ENCODE measurements at places on chromosomes 2 and 18.

DNA sequence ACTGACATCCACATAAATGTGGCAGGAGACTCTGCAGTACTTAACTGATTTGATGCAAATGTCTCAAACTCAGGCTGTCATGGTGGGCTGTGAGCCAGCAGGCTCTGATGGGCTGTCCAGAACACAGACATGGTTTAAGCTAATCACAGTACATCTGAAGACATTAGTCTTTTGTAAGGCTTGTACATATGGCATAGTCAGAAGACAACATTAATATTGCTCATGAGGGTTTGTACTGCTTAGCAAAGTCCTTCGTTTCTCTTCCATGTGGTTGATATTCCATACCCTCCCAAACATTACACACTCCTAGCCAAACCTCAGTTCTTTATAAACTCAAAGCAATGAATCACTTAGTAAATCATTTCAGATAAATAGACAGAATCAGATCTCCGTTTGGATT is 330.6 kb downstream of the RND3 start:
- DNase-seq = no peak

DNA sequence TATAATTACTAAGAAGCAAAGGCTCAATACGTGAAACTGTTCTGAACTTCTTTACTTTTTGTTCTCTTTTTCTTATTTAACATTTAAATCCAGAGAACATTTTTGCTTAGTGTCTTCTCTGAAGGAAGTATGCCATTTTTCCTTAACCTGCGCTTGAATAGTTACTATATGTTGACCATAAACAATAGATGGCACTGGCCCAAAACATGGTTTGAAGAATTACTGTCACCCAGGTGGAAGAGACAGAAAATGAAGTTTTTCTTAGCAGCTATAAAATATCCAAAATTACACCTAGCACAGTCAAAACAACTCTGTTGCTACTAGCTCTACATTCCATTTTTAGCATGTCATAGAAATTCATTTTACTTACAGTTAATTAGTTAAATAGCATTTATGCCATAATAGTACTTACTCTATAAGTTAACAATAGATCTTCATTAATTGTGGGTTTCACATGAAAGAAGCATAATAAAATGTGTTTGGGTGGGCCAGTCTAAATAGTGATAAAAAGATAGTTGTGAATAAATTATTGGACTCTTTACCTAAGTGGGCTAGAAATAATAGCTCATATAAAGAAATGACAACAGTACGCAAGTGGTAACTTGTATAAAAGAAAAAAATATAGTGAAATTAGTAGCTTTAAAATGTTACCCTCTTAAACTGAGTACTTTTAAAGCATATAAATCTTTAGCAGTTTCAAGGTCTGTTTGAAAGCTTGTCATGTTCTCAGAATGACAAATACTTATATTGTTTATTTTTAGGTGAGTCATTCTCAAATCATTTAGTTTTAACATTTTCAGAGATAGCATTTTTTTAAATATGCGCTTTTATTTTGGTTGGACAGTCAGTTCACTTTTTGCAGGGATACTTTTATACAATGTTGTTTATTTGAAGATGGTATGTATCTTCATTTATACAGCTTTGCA is 3.7 kb downstream of the ETAA1 start:
- DNase-seq = no peak

- DNase-seq = no peak
Observed at GRCh38 chr2:10547663-10548376, 99.7 kb upstream of the ODC1 start.

DNA sequence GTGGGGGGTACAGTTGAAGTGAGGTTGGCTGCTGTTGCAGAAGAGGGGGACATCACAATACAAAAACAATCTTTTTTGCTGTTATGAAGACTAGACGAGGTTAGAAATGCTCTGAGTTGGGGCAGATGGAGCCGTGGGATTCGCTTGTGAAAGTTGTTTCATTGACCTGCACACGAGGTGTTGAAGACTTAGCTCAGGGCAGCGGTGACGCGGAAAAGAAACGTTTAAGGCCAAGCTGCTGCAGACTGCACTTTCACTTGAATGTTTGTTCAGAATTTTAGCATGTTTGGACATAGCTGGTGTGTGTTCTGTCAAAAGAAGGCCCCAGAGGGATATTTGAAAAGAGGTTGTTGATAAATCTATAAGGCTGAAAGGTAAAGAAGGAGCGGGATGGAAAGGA is 46.3 kb downstream of the MTCL1 start:
- no peak for DNase-seq

DNA sequence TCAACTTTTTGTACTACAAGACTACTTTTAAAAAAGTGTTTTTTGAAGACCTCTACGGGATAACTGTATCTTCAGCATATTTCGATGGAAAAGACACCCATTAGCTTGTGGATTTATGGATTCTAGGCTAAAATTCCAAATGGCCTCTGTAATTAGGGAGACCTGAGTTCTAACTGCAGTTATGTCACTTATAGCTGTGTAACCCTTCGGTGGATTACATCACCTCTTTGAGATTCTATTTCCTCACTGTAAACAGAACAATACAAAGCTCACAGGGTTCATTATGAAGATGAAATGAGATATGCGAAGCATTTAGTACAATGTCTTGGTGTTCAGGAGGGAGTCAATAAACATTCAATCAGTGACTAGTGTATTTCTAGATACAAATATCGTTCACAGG is 24.2 kb downstream of the LMAN2L start:
- DNase-seq = no peak

- DNase-seq = no peak
Observed at GRCh38 chr2:30862054-30862651, 54.9 kb upstream of the CAPN13 start.

- no peak for DNase-seq
Observed at GRCh38 chr18:48843162-48843561, 107.6 kb downstream of the SMAD7 start.

DNA sequence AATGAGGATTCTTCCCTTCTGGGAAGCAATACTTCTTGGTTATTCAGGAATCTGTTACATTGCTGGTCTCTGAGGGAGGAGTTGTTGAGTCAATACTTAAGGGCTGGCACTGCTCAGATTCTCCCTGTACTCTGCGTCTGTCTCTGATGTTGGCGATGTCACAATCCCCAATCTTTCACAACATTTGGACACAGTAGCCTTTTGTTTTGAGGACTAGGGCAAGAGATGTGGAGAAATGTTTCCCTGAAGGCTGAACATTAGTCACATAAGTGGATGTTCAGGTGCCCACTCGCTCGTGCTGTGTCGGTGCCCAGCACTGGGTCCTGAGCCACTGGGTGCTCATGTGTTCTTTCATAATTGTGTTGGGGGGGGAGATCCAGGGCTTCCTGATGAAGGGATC is 55.0 kb downstream of the MAPK4 start:
- no peak for DNase-seq

GRCh38 chr18:74868461-74868860 is 270.8 kb downstream of the ZNF407 start:
- DNase-seq = no peak

DNA sequence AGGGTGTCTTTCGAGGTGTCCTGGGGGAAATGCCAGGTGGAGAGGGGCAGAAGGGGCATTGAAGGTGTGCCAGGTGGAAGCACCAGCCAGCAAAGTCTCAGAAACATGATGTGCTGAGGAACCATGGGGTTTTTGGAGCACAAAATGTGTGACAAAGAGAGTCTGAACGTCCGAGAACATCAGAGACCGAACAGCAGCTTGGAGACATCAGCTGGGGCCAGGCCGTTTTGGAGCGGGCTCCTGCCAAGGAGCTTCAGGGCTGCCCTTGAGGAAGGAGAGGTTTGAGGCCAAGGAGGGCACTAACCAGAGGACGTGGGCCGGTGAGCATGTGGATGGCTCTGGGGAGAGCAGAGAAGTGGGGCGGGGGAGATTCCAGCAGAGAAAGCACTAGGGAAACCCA is 5.3 kb upstream of the MBP start:
- DNase-seq = no peak

DNA sequence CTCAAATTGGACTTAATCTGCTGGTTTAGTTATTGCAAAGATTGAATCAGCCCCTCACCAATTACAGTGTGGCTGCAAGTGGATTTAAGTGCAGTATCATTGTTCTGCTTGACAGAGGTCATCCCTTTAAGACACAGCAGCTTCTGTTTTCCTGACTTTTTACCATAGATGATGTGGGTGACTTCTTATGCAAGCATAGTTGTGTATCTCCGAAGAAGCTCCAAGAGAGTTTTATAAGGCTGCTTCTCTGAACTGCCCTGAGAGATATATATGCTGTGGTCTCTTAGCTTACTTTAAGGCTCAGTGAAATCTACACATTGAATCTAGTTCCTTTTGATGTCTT is 3.5 kb downstream of the TRIB2 start:
- DNase-seq = no peak

DNA sequence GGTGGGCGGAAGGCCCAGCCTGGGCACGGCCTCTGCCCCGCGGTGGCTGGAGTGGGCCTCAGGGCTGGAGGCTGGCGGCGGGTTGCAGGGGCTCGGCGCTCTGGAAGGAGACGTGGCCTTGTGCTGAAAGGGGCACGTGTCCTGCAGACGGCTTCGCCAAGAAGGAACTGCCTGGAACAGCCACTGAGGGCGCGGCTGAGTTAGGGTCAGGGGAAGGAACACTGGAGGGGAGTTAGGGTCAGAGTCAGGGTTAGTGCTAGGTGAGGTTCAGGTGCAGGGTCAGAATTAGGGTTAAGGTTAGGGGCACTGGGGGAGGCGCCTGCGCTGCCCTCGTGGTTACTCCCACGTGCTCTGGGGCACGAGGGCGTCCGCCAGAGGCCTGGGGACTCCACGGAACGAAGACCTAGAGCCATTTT is 933 bp upstream of the ADNP2 start:
- no peak for DNase-seq

DNA sequence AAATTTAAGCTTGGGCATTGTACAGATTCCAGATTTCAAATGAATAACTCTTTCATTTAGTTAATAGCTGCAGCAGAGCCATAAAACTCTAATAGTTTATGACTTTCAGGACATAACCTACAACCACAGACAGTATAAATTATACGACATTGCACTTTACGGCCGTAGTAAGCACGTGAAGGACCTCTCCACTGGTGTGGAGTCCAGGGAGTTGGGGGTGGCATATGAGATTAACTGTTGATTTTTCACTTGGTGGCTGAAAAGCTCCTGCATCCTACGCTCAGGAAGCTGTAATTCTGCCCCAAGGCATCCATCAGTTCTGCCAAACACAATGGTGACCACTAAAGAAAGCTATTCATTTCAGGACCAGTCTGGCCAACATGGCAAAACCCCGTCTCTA is 376.2 kb downstream of the SOX11 start:
- no peak for DNase-seq

GRCh38 chr2:33730804-33731203 is 131.7 kb upstream of the FAM98A start:
- no peak for DNase-seq

DNA sequence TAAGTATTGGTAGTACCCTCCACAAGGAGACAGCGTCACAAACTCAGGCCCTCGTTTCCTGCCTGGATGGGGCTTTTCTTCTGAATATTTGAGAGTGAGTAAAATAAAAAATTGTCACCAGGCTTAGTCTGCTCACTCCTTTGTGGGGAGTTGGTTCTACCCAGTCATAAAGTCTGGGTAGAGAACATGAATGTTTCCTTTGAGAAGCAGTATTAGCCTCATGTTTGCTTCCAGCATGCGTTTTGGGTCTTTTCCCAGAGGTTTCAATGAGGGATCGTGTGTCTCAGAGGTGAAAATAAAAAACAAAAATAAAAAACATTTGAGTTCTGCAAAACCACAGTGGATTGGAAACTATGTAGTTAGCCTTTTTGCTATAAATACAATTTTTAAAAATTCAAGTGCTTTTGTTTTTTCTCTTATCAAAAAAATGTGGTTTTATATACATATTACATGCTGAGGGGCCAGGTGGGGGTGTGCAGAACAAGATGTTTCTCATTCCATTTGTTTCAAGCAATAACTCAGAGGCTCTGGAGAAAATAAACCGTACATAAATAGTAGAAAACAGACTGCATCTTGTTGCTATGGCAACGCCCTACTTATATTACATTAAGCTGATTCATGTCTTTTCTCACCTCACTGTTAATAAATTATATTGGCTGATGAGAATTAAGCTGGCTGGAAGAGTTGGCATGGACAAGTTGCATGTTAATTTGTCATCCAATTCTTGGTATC is 225.4 kb upstream of the FBXO11 start:
- DNase-seq = no peak

DNA sequence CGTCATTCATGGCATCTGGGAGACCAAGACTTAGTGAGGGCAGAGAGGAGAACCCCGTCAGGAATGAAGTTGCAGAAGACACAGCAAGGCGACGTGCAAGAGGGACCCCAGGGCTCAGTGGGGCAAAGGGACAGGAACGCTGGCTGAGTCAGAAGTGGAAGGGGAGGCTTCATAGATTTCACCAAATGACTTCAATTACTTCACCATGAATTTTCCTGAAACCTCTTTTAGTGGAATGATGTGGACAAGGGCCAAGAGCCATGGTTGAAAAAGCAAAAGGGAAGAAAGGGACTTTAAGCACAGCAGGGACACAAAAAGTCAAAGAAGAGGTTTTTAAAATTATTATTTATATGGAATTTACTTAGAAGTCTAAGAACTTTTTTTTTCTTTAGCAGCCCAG is 141.6 kb upstream of the PID1 start:
- no peak for DNase-seq

DNA sequence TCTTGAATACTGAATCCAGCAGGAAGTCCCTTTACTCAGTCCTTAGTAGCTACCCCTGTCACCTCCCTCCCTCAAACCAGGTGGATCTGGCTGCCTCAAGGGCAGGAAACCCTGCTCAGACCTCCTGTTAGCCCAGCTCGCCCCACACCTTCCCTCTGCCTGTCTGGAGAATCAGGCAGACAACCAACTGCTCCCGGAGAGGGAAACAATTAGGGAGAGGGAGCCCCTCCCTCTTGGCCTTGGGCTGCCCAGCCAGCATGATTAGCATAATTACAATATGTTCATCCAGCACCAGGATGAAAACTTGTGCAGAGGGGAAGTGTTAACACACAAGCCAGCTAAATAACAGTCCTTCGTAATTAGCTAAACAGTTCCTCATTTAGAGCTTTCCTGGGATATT is 185.5 kb downstream of the C1D start:
- DNase-seq = no peak

GRCh38 chr18:75574187-75574586 is 146.7 kb upstream of the SMIM21 start:
- DNase-seq = no peak

- DNase-seq = no peak
Observed at GRCh38 chr2:130864830-130865800, 28.4 kb downstream of the ARHGEF4 start.

DNA sequence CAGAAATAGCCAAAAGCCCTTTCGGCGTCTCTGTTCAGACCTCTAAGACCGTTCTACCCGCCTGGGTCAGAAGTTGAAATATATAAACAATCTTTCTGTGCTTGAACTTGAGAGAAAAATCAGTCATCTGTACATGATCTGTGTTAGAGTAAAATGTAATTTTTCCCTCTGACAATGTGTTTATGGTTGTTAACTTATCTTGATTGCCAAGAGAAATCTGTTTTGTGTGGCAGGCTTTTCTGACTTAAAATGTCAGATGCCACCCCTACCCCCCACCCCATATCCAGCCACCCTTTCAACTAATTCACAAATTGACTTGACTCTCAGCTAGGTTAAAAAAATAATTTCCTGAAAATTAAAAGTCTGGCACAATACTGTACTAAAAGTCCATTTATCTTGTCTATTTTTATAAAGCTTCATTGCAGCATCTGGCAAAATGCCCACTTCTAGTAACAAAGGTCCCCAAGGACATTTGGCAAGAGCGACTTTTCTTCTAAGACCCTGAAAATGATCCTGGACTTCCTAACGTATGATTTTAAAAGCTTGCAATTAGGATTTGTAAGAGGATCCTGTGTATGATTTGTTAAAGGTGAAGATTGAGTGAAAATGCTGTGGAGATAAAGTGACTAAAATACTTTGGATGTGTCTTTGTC is 304.2 kb downstream of the EPHA4 start:
- no peak for DNase-seq
